Lower leg skin (tissue), 4 donors: ENCODE measurements at places on chromosomes 7 and 10. TPM values are rescaled to one million over a fixed set of nuclear protein-coding genes. Genes with fewer than 3 reads are reported as not detected.

DNA sequence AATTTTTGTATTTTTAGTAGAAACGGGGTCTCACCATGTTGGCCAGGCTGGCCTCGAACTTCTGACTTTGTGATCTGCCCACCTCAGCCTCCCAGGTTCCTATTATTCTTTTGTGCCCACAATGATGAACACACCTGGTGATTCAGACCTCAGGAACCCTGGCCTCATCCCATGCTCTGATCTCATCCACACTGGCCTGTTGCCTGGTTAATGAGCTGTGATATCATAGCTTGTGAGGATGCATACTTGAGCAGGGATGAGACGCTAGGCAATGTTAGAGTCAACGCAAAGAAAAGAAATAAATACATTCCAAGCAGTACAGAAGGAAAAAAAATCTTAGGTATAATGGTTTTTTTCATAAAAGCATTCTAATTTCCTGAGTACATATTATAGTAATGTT is 82.4 kb upstream of the RNF32 start:
- DNase-seq, result no peak

DNA sequence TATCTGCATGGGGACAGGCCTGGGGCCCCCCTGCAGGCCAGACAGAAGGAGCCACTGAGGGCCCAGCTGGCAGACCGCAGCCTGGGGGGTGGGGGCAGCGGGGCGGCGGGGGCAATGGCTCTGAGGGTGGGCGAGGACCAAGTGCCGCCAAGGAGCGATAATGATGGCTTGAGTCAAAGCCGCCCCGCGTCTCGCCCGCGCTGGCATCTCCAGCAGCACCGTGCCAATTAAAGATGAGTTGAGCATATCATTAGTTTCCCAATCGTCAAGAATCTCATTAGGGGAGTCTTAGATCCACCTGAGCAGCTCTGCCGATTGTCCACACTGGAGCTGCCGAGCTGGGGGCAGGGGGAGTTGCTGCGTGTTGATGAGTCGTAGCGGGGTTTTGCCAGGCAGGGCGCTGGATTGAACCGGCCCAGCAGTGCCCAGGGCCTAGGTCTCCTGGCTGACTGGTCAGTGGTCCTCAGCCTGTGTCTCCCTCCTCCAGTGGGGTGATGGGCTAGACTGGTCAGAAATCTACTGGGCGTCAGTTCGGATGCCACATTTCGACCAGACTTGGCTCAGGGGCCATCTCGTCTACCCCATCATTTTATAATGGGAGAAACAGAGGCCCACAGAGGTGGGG is 41.0 kb upstream of the PSMG3 start:
- DNase-seq, result no peak

- no peak for DNase-seq
Measured at GRCh38 chr10:62721687-62722086, 82.8 kb upstream of the ADO start.

CYP2C19 gene
- total RNA-seq, result 1.2 TPM

PNLIPRP3 gene
- 27.2 TPM for total RNA-seq

- DNase-seq, result no peak
Measured at GRCh38 chr7:95646350-95646749, 50.0 kb upstream of the PDK4 start.

GRCh38 chr7:24825931-24826661 is 68.8 kb upstream of the GSDME start:
- peak; percentile 37 for DNase-seq

- DNase-seq, result no peak
Measured at GRCh38 chr10:108566316-108567107, 1356.8 kb downstream of the XPNPEP1 start.

AOC1 gene
- total RNA-seq, result 5.6 TPM

GRCh38 chr7:141436139-141436538 is 115.1 kb upstream of the AGK start:
- no peak for DNase-seq

GRCh38 chr10:132812520-132812919 is 26.6 kb upstream of the NKX6-2 start:
- DNase-seq, result no peak

METTL2B gene
- 18.5 TPM for total RNA-seq
